ENCODE measurements at places on chromosomes 6 and 20.

- no peak for DNase-seq
Observed at GRCh38 chr6:50744976-50745375, 31.6 kb downstream of the TFAP2D start.

- DNase-seq = no peak
Observed at GRCh38 chr6:122033564-122034181, 365.8 kb upstream of the HSF2 start.

- DNase-seq = no peak
Observed at GRCh38 chr20:57508381-57508780, 16.6 kb downstream of the CTCFL start.

- no peak for DNase-seq
Observed at GRCh38 chr6:101847690-101848089, 454.2 kb downstream of the GRIK2 start.

GRCh38 chr20:6919792-6920468 lies 152.4 kb downstream of the BMP2 start:
- DNase-seq = no peak

GRCh38 chr20:52279706-52280105 lies 88.1 kb upstream of the ZFP64 start:
- no peak for DNase-seq

GRCh38 chr6:127026247-127026646 lies 92.2 kb upstream of the RSPO3 start:
- DNase-seq = no peak

DNA sequence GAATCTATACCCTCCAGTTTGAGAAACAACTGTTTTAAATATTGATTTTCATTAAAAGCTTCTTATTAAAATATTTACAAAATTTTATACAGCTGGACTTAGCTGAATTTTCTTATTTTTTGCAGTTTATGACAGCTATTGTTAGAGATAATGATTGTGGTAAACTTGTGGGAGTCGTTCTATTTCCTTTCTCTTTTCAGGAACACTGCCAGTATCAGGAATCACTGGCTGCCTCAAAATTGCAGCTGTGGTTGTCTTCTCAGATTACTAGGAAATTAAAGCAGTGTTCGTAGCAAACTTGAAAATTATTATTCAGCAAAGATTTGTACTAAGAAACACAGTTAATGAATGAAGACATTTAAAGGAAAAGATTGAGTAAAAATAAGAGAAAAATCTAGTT lies 311.0 kb downstream of the CENPW start:
- no peak for DNase-seq

DNA sequence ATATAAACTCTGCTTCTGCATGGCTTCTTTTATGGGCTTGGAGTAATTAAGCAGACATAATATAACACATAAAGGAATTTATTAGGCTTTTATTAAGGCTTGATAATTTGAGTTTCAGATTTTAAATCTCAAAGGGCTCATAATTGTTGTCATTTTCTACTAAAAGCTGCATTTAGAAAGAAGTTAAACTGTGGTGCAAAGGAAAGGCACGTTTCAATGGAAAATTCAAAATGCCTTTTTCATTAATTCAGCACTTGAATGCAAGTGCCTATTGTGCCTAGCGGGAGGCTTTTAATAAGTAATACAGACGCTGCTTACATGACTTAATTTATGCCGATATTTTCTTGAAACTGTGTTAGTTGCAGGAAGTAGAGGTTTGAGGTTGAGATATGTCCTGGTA lies 431.8 kb upstream of the SOX4 start:
- DNase-seq = no peak

- DNase-seq = no peak
Observed at GRCh38 chr20:13274275-13274861, 53.3 kb downstream of the ISM1 start.

GRCh38 chr20:25032065-25032477 lies 25.9 kb downstream of the ACSS1 start:
- DNase-seq = no peak

GRCh38 chr20:47561603-47562583 lies 60.2 kb downstream of the NCOA3 start:
- DNase-seq = no peak

- DNase-seq = no peak
Observed at GRCh38 chr6:16089232-16090062, 39.4 kb upstream of the MYLIP start.

GRCh38 chr6:13454286-13455221 lies 32.8 kb downstream of the GFOD1 start:
- DNase-seq = peak; percentile 66

- DNase-seq = no peak
Observed at GRCh38 chr6:121597654-121598053, 162.2 kb downstream of the GJA1 start.

DNA sequence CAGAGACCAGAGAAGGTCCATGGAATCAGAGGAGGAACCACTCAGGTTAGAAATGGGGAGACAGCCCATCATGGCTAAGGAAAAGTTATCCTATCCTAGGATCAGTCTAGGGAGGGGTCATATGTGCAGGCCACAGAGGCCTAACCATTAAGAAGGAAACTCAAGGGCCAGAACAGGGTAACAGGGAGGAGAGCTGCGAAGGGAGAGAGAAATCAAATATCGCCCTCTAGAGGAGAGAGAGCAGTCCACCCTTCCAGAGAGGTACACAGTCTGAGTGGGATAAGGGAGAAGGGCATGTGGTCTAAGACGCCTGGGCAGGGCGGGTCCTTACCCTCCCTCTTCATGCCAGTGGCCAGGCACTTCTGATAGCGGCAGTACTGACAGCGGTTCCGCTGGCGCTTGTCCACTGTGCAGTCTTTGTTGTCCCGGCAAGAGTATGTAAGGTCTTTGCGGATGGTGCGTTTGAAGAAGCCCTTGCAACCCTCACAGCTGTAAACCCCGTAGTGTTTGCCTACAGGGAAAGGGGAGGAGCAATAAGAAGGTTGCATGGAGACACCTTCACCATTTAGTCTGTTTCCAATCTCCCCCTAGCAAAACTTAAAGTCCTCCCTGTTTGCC lies 2.9 kb downstream of the RXRB start:
- no peak for DNase-seq

GRCh38 chr20:40768105-40768504 lies 79.1 kb upstream of the MAFB start:
- no peak for DNase-seq
